ENCODE measurements at places on chromosomes 4 and X.

DNA sequence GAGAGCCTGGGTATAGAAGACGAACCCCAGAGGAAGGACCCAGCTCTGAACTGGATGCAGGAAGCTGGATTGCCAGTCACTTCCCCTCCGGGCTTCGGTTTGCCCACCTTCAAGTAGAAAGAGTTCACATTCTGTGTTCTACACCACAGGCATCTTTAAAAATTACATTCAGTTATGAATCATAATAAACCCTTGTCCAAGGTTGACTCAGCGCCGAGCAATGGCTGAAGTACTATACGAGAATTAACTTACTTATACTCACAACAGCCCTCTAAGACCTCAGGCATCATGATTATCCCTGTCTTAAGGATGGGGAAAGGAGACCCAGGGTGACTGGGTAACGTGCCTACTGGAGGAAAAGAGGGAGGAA lies 72.5 kb downstream of the EVC2 start:
- no peak for DNase-seq

GRCh38 chr4:47368211-47368610 lies 95.3 kb downstream of the COMMD8 start:
- no peak for DNase-seq

DNA sequence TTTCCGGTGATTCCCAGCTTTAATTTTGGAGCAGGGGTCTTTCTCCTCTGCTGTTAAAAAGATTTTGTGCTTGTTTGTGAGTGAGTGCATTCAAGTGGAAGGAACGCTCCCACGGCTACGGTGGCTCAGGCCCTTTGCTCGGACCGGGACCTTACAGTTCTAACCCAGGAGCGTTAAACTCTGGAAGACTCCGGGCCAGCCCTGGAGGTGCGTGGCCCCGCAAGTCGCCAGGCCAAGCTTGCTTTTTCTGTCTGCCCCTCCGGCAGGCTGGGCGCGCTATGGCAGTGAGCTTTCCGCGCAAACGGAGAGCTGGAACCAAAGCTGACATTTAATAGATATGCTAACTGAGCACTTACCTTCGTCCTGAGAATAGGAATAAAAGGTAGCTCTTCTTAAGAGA lies 18.3 kb upstream of the PITX2 start:
- no peak for DNase-seq

- no peak for DNase-seq
These were observed 118.5 kb upstream of the ANK2 start for GRCh38 chr4:112931001-112931400.

- DNase-seq, result no peak
These were observed 177.5 kb downstream of the DCLK2 start for GRCh38 chr4:150255610-150256224.

DNA sequence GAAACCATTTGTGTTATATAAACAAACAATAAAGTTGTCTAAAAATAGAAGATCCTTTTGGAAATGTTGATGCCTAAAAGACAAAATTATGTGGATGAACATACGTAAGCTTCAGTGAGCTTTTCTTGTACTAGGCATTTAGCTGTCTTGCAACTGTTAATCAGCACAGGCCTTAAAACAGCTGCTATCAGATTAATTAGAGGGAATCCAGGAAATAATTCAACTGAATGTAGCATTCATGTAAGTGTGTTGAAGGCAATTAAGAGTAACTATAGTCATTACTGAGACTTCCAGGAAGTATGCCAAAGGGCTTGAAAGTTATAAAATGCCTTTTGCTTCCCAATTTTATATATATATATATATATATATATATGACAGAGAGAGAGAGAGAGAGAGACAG lies 248.7 kb downstream of the IL1RAPL1 start:
- DNase-seq, result no peak

DNA sequence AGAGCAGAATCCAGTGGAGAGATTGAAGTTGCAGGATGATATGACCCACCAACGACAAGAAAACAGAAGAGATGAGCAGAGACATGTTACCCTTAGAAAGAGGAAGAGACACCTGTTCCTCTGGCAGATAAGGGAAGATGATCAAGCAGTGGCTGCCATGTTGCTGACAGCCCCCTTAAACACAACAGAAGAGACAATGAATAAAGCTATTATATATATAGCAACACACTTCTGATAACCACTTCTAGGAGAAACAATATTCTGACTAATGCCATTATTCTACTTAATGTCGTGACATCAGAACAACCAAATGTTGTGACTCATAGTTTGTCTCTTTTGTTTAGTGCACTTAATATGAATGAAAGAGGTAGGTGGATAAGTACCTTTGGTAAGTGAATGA lies 44.9 kb downstream of the SH3RF1 start:
- DNase-seq, result no peak

All from activated CD4-positive, alpha-beta T cell treated with anti-CD3 and anti-CD28 coated beads for 4 hours (primary cell).